ENCODE measurements at places on chromosomes 16 and 17.
A peak's percentile ranks its signal among the peaks of the same experiment; 100 is the strongest.

GRCh38 chr17:74740173-74740572, 3.1 kb downstream of the RAB37 start:
- DNase-seq: no peak

- DNase-seq: no peak
Measured at GRCh38 chr17:50818921-50819657, 16.3 kb upstream of the WFIKKN2 start.

GRCh38 chr16:27220527-27220926, 17.2 kb downstream of the KDM8 start:
- no peak for DNase-seq

DNA sequence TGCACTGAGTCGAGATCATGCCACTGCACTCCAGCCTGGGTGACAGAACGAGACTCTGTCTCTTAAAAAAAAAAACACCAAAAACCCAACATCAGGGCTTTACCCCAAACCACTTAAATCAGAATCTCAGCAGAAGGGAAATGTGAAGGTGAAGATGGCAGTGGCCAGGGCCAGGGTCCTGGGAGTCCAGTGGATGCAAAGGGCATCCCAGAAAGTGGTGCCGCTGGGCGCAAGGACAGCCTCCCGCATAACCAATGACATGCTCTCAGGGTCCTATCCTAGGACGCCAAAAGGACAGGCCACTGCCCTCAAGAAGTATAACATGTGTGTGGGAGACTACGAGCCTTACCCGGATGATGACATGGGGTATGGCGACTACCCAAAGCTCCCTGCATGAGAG, 7.9 kb downstream of the TUBD1 start:
- no peak for DNase-seq

DNA sequence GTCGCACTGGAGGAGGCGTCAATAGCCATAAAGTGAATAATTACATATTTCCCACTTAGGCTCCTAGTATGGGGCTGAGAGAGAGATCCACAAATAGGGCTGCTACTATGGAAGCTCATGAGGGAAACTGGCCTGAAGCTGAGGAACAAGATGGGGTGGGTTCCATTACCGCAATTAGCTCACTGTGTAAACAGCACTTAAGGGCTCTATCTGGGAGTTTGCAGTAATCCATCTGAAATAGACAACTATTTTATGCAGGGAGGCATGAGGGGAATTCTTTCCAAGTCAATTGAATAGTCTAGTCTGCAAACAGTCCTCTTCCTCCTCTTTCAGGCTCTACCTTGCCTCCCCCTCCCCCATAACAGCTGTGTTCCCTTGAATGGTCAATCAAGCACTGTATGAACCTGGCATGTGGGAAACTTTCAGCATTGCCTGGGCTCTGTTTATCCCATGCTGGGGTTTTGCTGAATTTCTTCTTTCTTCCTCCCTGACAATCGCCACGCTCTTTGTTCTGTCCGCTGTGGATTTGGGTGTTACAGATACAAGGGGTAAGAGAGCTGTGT, 56.1 kb upstream of the MAF start:
- DNase-seq: no peak

DNA sequence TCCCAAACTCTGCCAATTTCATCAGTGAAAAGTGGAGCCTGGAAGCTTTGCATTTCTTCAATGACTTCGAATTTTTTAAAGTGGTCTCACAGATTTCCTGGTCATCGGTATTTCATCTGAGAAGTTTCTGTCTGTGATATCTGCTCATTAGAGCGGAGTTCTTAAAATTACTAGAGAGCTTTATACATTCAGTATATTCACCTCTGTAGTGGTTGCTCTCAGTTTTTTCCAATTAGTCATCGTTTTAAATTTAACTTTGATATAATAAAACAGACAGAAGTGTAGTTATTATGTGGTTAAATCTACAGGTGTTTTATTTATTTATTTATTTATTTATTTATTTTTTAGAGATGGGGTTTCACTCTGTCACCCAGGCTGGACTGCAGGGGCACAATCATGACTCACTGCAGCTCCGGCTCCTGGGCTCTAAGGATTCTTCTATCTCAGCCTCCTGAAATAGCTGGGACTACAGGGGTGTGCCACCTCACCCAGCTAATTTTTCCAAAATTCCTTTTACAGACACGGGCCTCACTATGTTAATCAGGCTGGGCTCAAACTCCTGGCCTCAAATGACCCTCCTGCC, 16.0 kb downstream of the ARHGAP17 start:
- DNase-seq: no peak

DNA sequence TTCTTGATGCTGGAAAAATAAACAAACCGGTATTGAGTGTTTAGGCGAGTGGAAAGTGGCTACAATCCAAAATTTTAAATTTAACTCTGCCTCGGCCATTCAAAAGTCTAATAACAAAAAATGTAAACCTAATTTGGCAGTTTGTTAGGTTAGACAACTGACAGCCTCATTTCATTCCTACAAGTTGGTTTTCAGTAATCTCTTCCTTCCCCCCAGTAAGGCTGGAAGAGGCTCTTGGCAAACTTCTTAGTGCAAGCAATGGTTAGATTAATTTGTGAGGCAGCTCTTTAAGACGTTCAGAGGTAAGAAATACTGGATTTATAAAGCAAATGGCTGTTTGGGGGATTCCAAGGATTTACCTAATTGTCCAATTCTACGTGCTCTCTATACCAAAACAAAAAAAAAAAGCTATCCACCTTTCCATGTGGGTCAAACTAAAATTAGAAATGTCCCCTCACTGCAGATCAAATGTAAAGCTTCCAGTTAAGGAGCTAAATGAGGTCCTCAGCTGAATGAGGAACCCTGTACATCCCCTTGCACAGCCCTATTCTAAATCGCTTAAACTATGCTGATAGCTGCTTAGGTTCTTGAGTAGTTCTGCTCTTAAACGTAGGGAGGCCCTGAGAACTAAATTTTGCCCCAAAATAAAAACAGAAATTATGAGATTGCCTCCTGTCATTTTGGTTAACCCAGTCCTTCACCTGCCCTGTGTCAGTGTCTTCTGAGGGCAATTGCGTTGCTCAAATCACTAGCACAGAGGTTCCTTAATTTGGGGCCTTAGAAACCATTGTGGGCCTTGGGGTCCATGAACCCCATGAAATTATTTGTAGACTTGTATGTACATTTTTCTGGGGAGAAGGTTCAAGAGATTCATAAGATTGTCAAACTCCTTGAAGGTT, 2.9 kb downstream of the HEXIM1 start:
- DNase-seq: no peak

DNA sequence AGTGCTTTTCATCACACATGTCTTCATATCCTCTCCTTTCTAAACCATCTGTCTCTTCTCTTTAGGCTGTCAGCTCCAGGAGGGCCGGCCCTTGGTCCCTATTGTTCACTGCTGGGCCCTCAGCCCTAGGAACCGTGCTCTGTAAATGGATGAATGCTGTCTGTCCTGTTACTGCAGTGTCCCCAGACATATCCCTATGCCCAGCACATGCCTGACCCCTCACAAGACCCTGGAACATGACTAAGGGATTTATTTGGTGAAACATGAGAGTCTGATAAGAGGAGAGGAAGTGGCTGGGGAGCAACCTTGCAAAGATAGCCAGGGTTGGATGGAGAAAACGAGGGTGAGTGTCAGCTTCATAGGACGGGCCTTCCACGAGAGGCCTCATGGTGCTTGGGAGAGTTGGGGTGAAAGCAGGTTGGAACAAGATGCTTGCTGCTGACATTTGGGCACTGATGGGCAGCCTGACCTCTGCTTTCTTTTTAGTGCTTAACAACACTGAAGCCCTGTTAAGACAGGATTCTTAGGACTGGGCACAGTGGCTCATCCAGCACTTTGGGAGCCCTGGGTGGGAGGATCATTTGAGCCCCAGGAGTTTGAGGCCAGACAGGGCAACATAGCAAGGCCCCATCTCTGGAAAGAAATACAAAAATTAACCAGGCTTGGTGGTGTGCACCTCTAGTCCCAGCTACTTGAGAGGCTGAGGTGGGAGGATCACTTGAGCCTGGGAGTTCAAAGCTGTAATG, 39.0 kb downstream of the ABCC1 start:
- no peak for DNase-seq

DNA sequence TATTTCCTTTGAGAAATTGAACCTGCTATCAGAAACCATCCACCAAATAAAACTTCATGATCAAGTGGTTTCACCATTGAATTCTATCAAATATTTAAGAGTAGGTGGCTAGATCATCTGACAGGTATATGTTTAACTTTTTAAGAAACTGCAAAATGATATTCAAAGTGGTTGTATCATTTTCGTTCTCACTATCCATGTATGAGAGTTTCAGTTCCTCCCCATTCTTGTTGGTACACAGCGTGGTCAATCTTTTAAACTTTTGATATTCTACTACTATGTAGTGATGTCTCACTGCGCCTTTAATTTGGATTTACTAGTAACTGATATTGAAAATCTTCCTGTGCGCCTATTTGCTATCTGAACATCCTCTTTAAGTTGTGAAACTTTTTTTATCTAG, 163.7 kb downstream of the CYB561 start:
- DNase-seq: no peak

- peak; percentile 43 for DNase-seq
Measured at GRCh38 chr16:69123910-69124309, 8.5 kb downstream of the CHTF8 start.

GRCh38 chr17:10705727-10706126, 8.3 kb downstream of the ADPRM start:
- DNase-seq: no peak

GRCh38 chr17:75335315-75335714, 46.1 kb upstream of the SLC25A19 start:
- no peak for DNase-seq

GRCh38 chr16:55915096-55915827, 40.1 kb upstream of the CES5A start:
- no peak for DNase-seq

DNA sequence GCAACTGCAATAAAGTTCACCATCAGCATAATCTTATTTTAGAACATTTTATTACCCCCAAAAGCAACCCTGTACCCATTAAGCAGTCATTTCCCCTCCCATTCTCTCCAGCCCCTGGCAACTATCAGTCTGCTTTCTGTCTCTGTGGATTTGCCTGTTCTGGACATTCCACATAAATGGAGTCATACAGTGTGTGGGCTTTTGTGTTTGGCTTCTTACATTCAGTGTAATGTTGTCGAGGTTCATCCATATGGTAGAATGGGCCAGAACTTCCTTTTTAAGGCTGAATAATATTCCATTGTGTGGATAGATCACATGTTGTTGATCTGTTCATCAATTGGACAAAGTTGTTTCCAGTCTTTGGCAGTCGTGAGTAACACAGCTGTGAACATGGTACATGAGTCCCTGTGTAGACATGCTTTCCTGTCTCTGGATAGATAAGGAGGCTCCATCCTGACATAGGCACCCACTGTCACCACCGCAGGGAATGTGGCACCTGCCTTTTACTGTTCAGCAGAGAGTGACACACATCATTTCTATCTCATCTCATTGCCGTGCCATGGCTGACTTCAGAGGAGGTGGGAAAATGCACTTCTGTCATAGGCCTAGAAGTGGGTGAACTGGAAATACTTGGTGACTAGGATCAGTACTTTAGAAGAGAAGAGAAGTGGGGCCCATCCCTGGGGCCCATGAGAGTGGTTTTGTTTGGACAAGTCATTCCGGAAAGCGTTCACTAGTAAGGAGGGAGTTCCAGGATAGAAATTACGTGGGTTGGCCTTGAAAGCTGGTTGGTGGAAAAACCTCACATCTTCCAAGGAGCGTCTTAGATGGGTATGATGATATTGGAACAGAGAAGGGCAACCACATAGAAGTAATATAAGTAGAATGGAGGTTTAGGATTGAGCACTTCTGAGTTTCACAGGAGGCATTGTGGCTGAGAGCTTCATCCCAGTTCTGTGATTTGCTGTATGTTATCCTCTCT, 25.8 kb downstream of the EPN2 start:
- DNase-seq: no peak

DNA sequence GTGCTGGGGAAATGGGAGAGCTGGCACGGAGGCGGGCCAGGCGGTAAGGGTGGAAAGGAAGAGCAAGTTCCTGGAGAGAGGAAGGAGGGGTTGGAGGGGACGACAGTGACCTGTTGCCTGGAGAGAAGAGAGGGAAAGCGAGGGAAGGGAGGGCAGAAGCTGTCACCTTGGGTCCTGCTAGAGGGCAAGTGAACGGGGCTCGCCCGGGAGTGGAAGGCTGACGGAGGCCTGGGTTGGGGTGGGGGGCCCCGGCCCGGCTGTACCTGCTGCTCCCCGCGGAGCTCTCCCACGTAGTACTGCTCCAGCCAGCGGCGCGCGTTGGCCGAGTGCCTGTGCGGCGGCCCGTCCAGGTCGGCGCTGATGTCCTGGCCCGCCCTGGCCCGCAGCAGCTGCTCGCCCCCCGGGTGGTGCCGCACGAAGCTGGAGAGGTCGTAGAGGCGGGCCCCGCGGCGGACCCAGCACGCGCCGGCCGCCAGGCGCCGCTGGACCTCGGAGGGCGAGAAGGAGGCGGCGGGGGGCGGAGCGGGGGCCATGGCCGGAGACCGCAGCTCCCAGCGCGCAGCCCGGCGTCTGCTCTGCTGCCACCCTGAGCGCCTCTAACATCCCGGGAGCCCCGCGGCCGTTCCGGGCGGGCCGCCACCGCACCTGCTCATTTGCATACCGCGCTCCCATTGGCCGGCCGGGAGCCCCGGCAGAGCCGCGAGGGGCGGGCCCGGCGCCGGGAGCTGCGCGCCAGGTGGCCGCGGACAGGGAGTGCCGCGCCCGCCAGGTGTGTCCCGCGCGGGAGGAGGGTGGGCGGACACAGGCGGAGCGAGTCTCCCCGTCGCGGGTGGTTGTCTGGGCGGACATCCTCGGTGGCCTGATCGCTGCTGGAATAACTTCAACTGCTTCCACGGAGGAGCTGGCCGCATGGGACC, at the start of gene FA2H:
TSS of gene FA2H (minus strand) at position 598 of the 917 bp plus-strand sequence. CDS start at position 533, 65 bp downstream.
- DNase-seq: peak; percentile 83

GRCh38 chr16:83958846-83959565, 6.0 kb downstream of the OSGIN1 start:
- no peak for DNase-seq

GRCh38 chr17:52376137-52376536, 217.6 kb upstream of the CA10 start:
- no peak for DNase-seq

DNA sequence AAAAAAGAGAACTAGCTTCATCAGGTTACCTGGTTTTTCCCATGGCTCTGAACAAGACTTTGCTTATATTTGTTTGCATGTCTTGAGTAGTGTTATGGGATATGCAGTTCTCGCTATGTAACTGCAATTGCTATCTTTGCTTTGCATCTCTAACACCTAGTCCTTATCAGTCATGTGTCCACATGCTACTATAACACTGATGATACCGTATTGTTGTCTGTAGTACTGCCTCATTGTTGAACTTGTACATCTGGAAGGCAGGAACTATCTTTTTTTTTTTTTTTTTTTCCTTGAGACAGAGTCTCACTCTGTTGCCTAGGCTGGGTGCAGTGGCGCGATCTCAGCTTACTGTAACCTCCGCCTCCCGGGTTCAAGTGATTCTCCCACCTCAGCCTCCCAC, 2.5 kb downstream of the PSME3 start:
- no peak for DNase-seq

GRCh38 chr16:57704905-57705852, 10.6 kb downstream of the DRC7 start:
- no peak for DNase-seq

GRCh38 chr16:3070608-3071111, 5.2 kb downstream of the IL32 start:
- DNase-seq: no peak

GRCh38 chr17:3592216-3592860, 16.9 kb downstream of the TRPV1 start:
- DNase-seq: no peak
